ENCODE measurements at places on chromosomes 1 and 21.
A peak's percentile ranks its signal among the peaks of the same experiment; 100 is the strongest.

DNA sequence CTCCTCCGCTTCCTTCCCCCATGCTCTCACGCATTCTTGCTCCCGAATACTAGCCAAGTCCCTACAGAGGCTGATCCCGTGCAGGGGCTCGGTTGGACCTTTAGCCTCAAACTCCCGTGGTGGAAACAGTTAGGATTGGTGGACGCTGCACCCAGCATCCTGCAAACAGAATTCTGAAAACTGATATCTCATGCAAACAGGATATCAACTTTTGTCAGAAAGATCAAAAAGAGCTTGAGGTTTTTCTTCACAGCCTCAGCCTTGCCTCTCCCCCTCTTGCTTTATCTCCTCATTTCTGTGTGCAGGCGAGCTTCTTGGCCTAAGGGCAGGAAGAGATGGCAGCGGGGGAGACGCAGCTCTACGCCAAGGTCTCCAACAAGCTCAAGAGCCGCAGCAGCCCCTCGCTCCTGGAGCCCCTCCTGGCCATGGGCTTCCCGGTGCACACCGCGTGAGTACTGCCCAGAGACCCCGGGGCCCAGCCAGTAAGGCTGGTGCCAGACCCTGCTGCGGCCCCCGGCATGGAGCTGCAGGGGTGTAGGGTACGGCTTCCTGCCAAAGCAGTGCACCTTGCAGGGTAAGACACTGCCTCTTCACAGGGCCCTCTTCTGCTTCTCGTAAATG lies at the start of gene UBASH3A:
Gene UBASH3A (plus strand): TSS at position 292 of the 621 bp plus-strand sequence. CDS start 44 bp downstream, at position 336.
- no peak for DNase-seq

DNA sequence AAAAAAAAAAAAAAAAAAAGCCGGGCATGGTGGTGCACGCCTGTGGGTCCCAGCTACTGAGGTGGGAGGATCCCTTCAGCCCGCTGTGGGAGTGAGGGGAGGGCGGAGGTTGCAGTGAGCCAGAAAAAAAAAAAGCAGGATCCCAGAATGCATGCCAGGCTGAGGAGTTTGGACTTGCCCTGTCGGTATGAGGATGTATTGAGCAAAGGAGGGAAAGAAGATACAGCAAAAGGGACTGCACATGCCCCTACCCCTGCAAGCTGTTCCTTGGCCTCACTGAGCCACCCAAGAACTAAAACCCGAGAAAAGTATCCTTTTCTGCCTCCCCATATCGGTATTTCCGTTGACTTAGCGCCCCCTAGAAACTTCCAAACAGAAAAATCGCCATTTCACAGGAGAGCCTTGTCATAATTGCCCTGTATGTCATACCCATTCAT lies 1.3 kb upstream of the GPATCH4 start:
- DNase-seq, result peak; percentile 43

DNA sequence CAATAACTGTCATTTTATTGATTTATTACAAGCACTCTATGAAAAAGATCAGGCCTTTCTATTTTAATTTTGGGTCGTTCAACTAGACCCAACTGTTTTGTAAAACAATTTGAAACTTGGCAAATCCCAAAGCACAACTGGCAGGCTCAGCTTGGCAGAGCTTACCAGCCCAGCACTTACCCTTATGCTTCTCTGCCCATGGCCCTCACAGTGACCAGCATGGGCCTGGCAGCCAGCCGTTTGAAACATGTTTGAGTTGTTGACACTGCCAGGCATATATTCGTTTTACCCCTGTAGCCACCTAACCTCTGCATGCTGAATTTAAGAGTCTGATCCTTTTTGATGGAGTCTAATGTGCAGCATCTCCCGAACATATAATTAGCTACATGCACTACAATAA lies 796.7 kb upstream of the ADGRL2 start:
- no peak for DNase-seq

DNA sequence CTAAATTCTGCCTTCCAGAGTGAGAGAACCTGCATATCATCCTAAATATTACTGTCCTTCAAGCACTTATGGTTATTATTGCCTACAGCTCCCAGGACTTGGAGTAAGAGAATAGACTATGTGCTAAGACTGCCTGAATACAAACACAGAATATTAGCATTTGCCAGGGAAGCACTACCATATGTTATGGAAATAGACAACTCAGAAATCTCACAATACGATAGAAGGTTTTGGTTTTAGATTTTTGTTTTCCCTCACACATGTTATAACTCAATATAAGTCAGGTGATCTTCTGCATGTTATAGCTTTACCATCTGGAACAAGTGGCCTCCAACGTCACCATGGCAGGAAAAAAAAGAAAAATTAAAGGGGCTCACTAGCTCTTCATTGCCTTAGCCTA lies 413.9 kb downstream of the LRRIQ3 start:
- DNase-seq, result no peak

DNA sequence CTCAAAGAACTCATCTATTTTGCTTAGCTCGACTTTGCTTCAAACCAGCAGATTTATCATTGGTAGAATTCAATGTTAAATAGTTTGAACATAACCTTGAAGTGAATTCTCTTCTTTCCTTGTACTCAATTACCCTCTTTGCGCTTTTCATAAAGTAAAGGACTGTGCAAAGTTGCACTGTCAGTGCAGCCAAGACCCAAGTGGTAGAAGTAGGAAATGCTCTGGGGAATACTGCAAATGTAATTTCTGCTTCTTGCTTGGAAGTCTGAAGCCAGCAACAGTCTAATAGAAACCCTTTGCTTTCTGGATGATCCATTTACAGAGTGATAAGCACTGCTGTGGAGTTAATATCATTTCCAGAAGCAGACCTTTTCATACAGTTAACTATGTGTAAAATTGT lies 936.7 kb upstream of the TMPRSS15 start:
- DNase-seq, result no peak

DNA sequence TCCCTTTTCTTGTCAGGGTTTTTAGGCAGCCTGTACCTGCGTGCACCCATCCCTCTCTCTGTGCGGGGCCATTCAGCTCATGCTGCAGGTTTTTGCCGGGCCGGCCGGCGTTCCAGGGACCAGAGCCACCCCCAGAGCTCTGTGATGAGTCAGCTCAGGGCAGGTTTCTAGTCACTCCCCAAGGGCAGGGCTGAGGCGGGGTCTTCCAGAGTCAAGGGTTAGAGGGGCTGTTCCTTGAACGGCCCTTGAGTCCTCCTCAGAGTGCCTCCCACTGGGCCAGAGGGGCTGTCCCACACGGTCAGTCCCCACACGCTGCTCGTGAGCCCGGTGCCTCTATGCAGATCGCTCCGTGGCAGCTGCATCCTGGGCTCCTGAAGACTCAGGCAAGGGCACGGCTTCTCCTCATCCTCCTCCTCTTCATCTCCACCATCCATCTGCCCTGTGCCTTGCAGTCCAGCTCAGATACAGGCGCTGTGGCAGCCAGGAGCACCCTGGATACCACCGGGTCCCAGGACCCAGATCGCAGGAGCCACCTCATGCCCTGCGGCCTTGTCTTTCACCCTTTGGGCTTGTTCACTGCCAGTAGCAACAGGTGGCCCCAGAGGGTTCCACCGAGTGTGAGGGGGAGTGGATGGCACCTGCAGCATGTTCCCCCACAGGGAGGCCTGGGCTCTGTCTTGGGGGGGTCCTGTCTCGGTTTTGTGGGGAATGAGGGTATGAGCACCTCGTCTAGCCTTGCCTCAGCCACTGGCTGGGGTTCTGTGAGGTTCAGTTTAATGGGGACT lies 17.4 kb downstream of the SLX9 start:
- DNase-seq, result no peak

DNA sequence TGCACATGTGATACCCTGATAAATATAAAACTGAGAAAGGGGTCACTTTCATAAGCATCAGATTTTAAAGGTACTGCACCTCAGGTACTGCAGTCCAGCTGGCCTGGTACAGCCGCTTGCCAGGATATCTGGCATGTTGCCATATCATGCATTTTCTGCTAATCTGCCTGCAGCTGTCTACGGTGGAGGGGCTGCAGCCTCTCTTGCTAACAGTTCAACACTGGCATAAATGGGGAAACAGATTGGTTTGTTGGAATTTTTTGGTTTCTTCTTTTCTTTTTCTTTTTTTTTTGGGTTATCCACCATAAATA lies 71.5 kb downstream of the MIS18A start:
- DNase-seq, result no peak

All from GM12865 (cell line).